ENCODE measurements at places on chromosomes 1 and 21. TPM values are rescaled to one million over a fixed set of nuclear protein-coding genes. Genes with fewer than 3 reads are reported as not detected.
A peak's percentile ranks its signal among the peaks of the same experiment; 100 is the strongest.

DNA sequence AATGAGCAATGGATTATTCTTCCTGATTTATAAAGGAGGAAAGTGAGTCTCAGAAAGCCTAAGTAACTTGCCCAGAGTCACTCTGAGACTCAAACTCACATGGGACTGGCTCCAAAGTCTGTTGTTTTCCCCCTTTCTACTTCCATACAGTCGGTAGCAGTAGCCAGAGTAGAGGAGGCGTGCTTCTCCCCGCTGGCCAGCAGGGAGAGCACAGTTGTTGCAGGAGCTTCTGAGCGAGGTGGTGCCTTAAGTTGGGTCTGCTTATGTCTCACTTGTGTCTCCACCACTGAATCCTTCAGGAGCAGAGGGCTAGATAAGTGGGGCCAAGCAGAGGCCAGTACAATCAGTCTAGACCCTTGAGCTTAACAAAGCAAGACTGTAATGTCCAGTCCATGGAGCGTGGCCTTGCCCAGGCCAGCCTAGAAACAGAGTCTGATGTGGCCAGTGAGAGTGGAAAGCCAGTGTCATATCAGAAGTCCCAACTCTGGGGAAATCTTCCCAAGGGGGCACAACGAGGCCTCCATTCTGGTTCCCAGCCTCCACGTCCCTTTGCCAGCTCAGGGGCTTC is 181.9 kb downstream of the ZSCAN20 start:
- DNase-seq: peak; percentile 55
- no peaks in the 10 kb centered on the region for H3K36me3 ChIP-seq
- H3K4me3 ChIP-seq: no peak overlapping the region
- no peaks in the 10 kb centered on the region for H3K4me1 ChIP-seq
- no peaks in the 10 kb centered on the region for H3K27me3 ChIP-seq
- H3K27ac ChIP-seq: no peak overlapping the region

GRCh38 chr1:172893146-172893841 is 157.4 kb downstream of the TNFSF18 start:
- peaks cover 7% of the 10 kb centered on the region for H3K4me1 ChIP-seq
- H3K36me3 ChIP-seq: no peaks in the 10 kb centered on the region
- DNase-seq: no peak
- no peak overlapping the region for H3K27ac ChIP-seq
- no peaks in the 10 kb centered on the region for H3K27me3 ChIP-seq
- H3K4me3 ChIP-seq: no peak overlapping the region

- H3K4me3 ChIP-seq: no peak overlapping the region
- H3K36me3 ChIP-seq: no peaks in the 10 kb centered on the region
- H3K27ac ChIP-seq: no peak overlapping the region
Measured at GRCh38 chr1:75587692-75588091, 23.2 kb downstream of the SLC44A5 start.

- no peaks in the 10 kb centered on the region for H3K36me3 ChIP-seq
- H3K4me1 ChIP-seq: no peaks in the 10 kb centered on the region
- H3K27me3 ChIP-seq: no peaks in the 10 kb centered on the region
- peak; percentile 16 for DNase-seq
Measured at GRCh38 chr1:24828887-24829192, 83.6 kb downstream of the CLIC4 start.

- no peaks in the 10 kb centered on the region for H3K27me3 ChIP-seq
- H3K4me1 ChIP-seq: no peaks in the 10 kb centered on the region
- no peak for DNase-seq
- no peak overlapping the region for H3K27ac ChIP-seq
- no peaks in the 10 kb centered on the region for H3K36me3 ChIP-seq
- no peak overlapping the region for H3K4me3 ChIP-seq
Measured at GRCh38 chr1:173100476-173101107, 49.9 kb upstream of the TNFSF18 start.

GRCh38 chr1:172289448-172289847 is 131.0 kb upstream of the C1orf105 start:
- H3K27me3 ChIP-seq: no peaks in the 10 kb centered on the region
- H3K36me3 ChIP-seq: no peaks in the 10 kb centered on the region
- no peak for DNase-seq
- H3K4me1 ChIP-seq: no peaks in the 10 kb centered on the region
- H3K27ac ChIP-seq: no peak overlapping the region
- H3K4me3 ChIP-seq: no peak overlapping the region

DNA sequence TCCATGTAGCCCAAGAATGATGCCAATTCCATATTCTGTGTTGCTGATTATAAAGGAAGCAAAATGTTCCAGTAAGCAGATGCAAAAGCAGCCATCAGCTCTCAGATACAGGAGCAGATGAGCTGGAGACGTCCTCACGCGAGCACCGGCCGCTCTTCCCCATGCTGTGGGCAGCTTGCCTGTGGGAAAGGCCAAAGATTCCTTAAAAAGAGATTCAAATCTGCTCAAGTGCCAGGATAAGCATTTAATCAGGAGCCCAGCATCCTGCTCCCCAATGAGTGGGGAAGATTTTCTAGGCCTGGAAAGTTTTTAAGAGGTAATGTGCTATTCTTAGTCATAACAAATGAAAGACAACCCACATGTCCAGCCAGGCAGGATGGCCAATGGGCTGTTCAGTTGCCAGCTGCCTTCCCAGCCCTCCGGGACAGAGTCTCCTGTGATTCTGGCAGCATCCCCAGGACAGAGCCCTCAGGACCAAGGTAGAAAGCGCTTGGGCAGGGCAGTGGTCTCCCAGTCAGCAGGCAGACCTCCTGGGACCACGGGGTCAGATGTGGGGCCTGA is 108.2 kb upstream of the TMPRSS2 start:
- DNase-seq: no peak
- peaks cover 12% of the 10 kb centered on the region for H3K4me1 ChIP-seq
- no peaks in the 10 kb centered on the region for H3K36me3 ChIP-seq
- H3K4me3 ChIP-seq: no peak overlapping the region
- no peak overlapping the region for H3K27ac ChIP-seq

The LTN1 gene
- 11.1 TPM for polyA plus RNA-seq

- 0 out of 2 replicates have a peak, but pooled peaks cover 3% of the 10 kb centered on the region for H3K36me3 ChIP-seq
- H3K4me1 ChIP-seq: peaks cover 45% of the 10 kb centered on the region
- peak overlapping the region; percentile 66 for H3K27ac ChIP-seq
- DNase-seq: peak; percentile 81
Measured at GRCh38 chr1:47984175-47984789, 12.9 kb downstream of the TRABD2B start.

DNA sequence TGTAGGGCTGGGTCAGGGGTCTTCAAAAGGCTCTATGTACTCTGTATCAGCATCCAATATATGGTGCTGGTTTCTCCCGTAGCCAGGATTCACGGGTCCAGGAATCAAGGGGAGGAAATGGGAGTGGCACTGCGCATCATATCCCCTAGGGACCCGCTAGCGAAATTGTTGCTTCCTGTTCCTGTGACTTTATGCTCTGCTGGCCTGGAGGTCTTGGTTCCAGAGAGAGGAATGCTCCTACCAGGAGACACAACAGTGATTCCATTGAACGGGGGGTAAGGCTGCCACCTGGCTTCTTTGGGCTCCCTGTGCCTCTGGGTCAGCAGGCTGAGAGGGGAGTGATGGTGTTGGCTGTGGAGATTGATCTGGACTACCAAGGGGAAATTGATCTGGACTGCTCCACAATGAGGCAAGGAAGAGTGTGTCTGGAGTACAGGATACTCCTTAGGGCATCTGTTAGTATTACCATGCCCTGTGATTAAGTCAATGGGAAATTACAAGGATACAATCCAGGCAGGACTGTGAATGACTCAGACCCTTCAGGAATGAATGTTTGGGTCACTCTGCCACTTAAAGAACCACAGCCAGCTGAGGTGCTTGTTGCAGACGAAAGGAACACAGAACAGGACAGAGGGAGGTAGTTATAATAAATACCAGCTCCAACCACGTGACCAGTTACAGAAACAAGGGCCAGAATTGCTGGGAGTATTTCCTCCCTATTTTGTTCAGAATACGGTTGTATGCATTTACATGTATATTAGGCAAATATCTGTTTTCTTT is 10.2 kb downstream of the SPSB1 start:
- H3K4me1 ChIP-seq: no peaks in the 10 kb centered on the region
- DNase-seq: no peak
- H3K36me3 ChIP-seq: no peaks in the 10 kb centered on the region
- no peak overlapping the region for H3K4me3 ChIP-seq
- H3K27me3 ChIP-seq: no peaks in the 10 kb centered on the region

The TRIM62 gene
- 2.9 TPM for polyA plus RNA-seq

- H3K36me3 ChIP-seq: no peaks in the 10 kb centered on the region
- peaks cover 5% of the 10 kb centered on the region for H3K4me1 ChIP-seq
- peak overlapping the region; percentile 66 for H3K27ac ChIP-seq
- H3K27me3 ChIP-seq: no peaks in the 10 kb centered on the region
- H3K4me3 ChIP-seq: no peak overlapping the region
Measured at GRCh38 chr1:235403593-235403992, 36.4 kb downstream of the TBCE start.

The TRPM2 gene
- 0.50 TPM for polyA plus RNA-seq

GRCh38 chr21:34242973-34243372 is 120.8 kb upstream of the KCNE2 start:
- DNase-seq: no peak
- H3K27ac ChIP-seq: no peak overlapping the region
- no peaks in the 10 kb centered on the region for H3K4me1 ChIP-seq
- no peaks in the 10 kb centered on the region for H3K36me3 ChIP-seq

DNA sequence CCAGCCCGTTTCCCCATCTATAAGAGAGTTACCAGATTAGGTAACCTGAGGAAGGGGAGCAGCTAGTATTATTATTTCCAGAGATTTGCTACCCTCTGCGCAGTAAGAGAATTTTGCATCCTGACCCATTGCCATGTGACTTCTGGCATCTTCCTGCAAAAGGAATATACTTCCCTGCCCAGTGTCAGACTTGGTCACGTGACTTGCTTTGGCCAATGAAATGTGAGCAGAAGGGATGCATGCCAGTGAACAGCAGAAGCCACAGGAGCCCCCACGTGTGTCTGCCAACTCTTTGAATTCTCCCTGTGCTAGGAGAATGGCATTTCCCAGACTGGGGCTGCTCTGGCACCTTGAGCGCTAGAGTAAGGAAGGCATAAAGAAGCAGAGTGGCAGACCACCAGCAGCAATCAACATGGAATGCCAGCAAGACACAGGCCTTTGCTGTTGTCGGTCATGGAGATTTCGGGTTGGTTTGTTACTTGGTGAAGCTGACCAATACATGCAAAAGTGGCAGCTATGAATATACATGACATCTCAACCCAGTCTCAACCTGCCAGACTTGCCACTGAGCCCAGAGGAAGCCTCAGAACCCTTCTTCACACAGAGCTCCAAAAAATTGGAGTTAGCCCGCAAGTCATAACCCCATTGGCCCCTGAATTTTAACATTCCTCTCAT is 26.4 kb upstream of the SDHB start:
- no peak overlapping the region for H3K27ac ChIP-seq
- no peaks in the 10 kb centered on the region for H3K27me3 ChIP-seq
- no peak overlapping the region for H3K4me3 ChIP-seq
- H3K4me1 ChIP-seq: no peaks in the 10 kb centered on the region
- H3K36me3 ChIP-seq: no peaks in the 10 kb centered on the region

DNA sequence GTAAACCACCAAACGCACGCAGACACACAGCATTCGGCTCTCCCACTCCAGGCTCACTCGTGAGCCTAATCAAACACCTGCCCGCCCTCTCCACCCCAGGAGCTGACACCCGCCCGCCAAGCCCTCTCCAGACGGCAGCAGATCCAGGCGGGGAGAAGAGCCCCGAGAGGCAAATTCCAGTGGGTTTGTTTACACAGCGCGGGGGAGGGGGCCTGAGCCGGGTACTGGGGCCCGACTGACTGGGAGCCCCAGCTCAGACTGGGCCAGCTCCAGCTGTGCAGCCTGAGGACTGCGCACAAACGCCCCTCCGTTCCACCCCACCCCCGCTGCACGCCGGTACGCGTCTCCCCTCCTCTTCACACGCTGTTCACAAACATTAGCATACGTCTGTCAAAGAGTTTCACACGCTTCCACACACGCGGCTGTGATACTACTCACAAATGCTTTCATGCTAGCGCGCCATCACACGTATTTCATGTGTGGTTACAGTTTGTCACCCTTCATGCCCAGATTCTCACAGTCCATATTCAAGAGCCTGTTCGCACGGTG is 1.0 kb upstream of the EFNA1 start:
- no peak overlapping the region for H3K27ac ChIP-seq
- H3K36me3 ChIP-seq: no peaks in the 10 kb centered on the region
- peak; percentile 83 for DNase-seq
- H3K4me3 ChIP-seq: peak overlapping the region; percentile 72
- peaks cover 88% of the 10 kb centered on the region for H3K27me3 ChIP-seq

The SELP gene
- not detected for polyA plus RNA-seq

DNA sequence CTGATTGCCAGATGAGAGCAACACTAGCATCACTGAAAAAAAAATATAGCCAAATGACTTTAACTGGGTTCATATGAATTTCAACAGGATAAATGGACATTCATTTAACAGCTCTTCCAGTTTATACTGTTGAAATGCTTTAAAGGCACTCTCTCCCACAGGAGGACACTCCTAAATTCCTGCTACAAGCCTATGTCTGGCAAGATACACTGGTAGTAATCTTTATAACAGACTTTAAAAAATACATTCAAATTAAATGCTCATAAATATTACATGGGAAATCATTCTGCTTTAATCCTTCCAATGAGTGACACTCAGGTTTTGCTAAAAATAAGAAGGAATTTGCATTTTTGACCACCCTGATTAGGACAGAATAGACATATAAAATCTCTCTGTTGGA is 526.7 kb upstream of the ADAMTS5 start:
- DNase-seq: no peak
- H3K4me3 ChIP-seq: no peak overlapping the region
- no peak overlapping the region for H3K27ac ChIP-seq
- H3K36me3 ChIP-seq: no peaks in the 10 kb centered on the region

DNA sequence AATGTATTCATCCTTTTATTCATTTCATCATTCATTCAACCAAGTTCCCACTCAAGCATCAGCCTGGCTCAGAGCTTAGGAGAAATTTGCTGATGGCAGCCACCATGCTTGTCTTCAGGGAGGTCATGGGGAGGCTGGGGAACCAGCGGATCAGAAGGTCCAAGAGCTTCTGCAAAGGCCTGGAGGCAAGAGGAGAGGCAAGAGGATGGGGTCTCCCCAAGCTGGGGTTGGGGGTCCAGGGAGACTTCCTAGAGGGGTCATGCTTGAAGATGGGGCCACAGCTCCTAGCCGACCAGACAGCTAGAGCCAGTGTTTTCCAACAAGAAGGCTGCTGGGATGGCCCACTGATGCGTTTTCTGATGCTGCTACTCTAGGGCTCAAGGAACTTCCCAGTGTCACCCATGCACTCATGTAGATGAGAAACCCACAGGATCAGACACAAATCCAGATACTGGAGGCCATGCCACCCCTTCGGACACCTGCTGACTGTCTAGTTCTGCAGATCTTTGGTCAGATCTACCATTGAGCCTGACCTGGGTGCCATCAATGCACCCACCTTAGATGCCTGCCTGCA is 315.2 kb downstream of the AJAP1 start:
- no peaks in the 10 kb centered on the region for H3K36me3 ChIP-seq
- DNase-seq: no peak
- no peaks in the 10 kb centered on the region for H3K4me1 ChIP-seq
- no peak overlapping the region for H3K27ac ChIP-seq
- H3K27me3 ChIP-seq: no peaks in the 10 kb centered on the region
- H3K4me3 ChIP-seq: no peak overlapping the region

- no peak overlapping the region for H3K4me3 ChIP-seq
- no peak overlapping the region for H3K27ac ChIP-seq
Measured at GRCh38 chr1:181704546-181704945, 221.2 kb downstream of the CACNA1E start.

The LCE1A gene
- not detected for polyA plus RNA-seq
